ENCODE measurements at places on chromosomes 6 and 20.
A peak's percentile ranks its signal among the peaks of the same experiment; 100 is the strongest.

GRCh38 chr6:105324386-105324950, 78.4 kb downstream of the PREP start:
- DNase-seq = no peak

- peak; percentile 49 for DNase-seq
These were observed 49.7 kb downstream of the JPH2 start for GRCh38 chr20:44137266-44137801.

DNA sequence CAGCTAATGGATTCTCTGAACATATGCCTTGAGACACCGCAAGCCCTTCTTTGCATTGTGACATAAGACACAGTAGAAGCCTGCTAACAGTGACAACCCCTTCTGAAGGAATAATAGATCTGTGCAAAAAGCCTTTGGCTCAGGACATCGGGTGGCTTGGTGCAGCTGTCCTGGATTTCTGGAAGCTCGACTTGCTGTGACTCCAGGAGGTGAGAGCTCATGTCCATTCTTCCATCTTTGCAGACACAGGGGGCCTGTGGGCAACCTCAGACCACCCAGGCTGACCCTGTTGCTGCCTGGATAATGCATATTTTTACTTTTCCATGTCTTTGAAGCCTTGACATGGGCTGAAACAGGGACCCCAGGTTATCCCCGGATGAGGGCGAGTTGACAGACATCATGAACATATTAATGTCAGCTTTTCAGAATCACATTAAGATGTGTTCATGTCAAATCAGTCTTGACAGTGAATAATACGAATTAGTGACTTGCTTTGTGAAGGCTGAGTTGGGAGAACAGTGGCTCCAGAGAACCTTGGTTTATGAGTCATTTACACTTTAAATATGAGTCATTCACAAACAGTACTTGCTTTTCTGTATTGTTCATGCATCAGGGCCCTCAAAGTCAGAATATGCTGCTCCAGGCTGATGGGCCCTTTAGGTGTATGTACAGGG, 66.8 kb upstream of the IYD start:
- no peak for DNase-seq

- no peak for DNase-seq
These were observed 12.0 kb downstream of the KCNK5 start for GRCh38 chr6:39217177-39217864.

GRCh38 chr6:127952831-127953230, 52.0 kb upstream of the THEMIS start:
- DNase-seq = no peak

- peak; percentile 17 for DNase-seq
These were observed 89.8 kb upstream of the PAX1 start for GRCh38 chr20:21615617-21616080.

DNA sequence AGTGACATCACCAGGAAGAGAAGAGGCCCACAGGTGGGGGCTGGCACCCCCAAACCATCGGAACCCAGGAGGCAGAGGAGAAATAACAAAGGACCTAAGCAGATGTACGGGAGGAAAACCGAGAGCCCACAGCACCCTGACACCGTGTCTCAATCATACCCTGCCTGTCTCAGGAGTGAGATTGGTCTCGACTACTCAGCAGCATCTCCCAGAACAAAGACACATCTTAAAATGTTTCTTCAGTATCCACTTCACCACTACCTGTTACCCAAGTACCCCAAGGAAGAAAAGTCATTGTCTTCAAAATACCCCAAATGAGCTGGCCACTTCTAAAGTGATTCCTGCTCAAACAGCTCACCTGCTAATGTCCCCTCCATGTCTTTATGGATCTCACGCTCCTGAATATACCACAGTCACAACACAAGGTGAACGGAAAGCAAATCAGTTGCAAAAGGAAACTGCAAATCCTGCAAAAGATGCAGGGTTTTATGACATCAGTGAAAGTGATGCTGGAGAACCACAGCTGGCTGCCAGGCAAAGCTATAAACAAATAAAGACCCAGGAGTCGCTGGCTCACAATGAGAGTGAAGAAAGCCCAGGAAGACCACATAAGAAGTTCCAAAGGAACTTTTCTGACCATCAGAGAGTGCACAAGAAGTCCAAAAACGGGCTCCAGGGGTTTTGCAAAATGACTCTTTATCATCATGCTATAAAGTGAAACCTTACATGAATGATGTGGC, 44.1 kb downstream of the PREX1 start:
- no peak for DNase-seq

GRCh38 chr20:4116091-4116490, 100.7 kb upstream of the RNF24 start:
- no peak for DNase-seq

GRCh38 chr20:62929051-62929538, 2.8 kb upstream of the DIDO1 start:
- DNase-seq = no peak

- no peak for DNase-seq
These were observed 138.2 kb downstream of the BMP7 start for GRCh38 chr20:57128044-57128757.

- DNase-seq = peak; percentile 58
These were observed 26.4 kb upstream of the FAM83C start for GRCh38 chr20:35318502-35319157.

DNA sequence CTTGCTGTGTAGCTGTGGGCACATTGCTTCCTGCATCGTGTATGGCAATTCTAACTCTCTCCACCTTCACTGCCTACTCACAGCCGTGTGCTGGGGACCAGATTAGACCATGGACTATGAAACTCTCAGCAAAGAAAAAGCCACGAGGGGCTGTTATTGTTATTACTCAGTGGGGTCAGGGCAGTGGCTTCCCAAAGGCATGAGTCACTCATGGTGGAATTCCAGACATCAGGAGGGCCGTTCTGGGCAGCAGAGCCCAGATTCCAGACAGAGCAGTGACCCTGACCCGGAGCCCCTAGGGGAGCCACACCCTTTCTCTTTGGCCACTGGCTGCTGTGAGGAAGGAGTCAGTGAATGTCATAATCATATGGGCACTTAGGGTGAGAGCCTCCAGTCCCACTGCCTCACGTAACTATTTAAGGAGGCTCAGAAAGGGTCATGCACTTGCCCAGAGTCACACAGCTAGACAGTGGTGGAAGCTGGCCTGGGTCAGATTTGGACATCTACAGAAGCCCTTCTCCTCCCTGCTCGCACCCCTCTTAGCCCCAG, 22.2 kb upstream of the CCN5 start:
- peak; percentile 86 for DNase-seq
